ENCODE measurements at places on chromosomes 3 and 15.

GRCh38 chr3:175890066-175890465 is 1030.9 kb downstream of the NAALADL2 start:
- no peak for DNase-seq

DNA sequence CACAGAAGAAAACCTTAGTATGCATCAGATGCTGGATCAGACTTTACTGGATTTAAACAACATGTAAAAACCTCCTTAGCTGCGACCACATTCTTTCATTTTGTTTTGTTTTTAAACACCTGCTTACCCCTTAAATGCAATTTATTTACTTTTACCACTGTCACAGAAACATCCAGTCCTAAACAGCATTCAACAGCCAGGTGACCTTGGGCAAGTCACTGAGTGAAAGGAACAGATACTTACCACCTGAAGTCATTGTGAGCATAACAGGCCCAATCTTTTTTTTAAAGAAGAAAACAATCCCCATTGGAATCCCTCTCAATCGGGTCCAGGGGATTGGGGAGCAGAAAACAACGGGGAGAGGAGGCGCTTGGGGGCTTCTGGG is 390 bp downstream of the STARD5 start:
- DNase-seq, result no peak

DNA sequence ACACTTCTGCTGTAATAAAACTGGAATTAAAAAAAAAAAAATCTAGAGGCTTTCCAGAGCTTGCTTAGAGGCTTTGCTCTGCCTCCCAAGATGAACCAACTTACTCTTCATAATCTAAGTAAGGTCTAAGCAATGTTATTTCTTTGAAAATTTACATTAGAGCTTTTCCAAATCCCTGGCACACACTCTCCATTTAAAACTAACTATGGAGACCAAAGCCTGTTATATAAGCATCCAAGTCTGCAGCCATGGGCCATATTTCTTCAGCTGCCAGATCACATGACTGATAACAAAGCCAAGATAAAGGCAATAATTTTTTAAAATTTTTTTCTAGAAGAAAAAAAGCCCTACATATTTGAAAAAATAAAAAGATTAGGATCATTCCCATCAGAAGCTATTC is 55.0 kb upstream of the ARHGEF3 start:
- no peak for DNase-seq

- no peak for DNase-seq
Measured at GRCh38 chr3:151037746-151038477, 47.6 kb upstream of the MED12L start.

- no peak for DNase-seq
Measured at GRCh38 chr3:42853056-42853455, 22.6 kb downstream of the CYP8B1 start.

- DNase-seq, result no peak
Measured at GRCh38 chr15:74449095-74449494, 11.9 kb downstream of the UBL7 start.

GRCh38 chr3:108428586-108428985 is 81.8 kb downstream of the MYH15 start:
- no peak for DNase-seq

DNA sequence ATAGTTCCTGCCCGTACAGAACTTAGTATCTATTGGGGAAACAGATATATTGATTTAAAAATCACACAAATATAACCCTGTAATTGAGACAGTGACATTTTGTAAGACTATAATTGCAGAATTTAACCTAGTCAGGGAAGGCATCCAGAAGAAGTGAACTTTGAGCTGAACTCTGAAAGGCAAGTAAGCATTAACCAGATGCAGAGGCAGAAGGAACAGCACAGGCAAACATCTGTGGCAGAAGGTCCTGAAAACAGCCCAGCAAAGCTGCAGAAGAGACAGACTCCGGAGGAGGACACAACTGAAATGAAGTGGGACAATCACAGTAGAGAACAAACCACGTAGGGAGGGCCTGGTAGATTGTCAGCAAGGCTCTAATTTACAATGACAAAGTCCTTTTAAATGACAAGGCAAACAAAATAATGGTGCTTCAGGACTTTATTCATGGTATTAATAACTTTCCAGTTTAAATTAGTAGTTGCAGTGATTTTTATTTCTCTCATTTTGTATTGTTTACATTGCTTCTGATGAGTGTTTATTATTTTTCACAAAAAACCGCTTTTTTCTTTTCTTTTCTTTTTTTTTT is 14.5 kb downstream of the BCL2A1 start:
- DNase-seq, result no peak

DNA sequence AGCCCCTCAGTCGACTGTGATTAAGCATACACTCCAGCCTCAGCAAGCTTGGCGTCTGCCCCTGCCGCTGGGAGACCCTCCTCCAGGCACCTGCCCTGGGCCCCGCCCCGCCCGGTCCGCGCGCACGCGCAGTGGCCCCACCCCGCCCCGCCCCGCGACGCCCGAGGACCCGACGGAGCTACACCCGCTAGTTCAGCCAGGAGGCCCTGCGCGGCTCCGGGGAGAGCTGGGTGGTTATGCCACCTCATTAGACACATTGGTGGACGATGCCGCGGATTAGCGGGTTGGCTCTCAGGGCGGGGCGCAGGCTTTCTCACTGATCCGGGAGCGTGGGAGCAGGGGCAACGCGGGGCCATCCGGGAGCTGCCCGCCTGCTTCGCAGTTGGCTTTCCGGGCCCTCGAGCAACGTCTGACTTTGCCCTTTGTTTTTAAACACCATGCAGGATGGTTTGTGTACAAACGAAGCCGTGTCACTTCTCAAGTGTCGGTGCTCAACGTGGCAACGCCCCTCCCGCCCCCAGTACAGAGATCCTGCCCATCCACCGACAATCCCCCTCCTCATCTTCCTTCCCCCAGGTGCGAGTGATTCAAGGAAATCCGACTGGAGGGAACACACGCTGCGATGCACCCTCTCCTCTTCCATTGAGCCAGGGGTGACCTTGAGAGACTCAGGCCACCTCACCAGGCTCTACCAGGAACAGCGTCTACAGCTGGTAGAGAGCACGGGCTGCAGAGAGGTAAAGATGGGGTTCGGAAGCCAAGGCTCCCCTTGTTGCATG is 109.3 kb downstream of the SHQ1 start:
- peak; percentile 78 for DNase-seq

- DNase-seq, result no peak
Measured at GRCh38 chr15:66188464-66188863, 65.1 kb downstream of the MEGF11 start.

DNA sequence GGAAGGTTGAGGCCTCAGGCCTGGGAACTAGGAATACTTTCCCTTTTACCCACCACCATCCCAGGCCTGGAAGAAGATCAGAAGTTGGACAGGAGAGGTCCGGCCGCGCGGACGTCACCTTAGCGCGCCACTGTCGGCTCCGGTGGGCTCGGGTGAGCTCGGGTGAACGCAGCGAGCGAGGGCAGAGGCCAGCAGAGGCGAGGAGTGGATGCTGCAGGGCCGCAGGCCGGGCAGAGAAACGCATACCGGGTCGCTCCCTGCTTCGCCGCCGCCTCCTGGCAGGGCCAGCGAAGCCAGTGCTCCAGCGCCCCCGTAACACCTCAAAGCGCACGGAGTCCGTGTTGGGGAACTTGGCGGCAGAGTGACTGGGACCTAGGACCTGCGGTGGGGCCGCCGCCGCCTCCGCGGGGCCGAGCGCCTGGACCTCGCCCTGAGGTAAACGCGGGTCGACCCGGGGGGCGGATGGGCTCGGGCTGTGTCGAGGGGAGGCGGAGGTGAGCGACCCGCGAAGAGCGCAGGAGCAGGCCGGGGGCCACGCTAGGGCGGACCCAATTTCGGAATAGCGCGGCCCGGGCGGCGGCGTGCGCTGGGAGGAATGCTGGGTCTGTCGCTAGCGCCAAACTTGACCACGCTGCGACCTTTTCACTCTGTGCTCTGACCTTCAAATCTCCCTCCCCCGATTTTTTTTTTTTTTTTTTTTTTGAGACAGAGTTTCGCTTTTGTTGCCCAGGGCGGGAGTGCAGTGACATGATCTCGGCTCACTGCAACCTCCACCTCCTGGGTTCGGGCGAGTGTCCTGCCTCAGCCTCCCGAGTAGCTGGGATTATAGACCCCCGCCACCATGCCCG is 1.6 kb downstream of the CYP11A1 start:
- no peak for DNase-seq

DNA sequence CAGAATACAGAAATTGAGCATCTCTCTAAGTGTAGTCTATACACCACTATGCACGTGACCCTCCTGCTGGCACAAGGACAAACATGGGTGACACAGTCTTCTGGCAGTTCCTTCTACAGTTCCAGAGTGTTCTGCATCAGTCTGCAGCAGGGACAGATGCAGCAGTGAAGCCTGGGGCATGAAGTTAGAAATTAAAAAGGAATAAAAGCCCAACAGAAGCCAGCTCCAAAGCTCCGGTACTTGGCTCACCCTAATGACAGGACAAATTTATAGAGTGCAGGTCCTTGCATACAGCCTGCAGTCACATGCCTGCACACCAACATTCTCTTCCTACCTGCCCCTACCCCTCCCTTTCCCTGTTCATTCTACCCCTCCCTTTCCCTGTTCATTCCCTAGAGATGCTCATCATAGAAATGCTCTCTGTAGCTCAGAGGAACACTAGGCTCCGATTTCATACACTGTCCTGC is 15.0 kb downstream of the UACA start:
- no peak for DNase-seq

DNA sequence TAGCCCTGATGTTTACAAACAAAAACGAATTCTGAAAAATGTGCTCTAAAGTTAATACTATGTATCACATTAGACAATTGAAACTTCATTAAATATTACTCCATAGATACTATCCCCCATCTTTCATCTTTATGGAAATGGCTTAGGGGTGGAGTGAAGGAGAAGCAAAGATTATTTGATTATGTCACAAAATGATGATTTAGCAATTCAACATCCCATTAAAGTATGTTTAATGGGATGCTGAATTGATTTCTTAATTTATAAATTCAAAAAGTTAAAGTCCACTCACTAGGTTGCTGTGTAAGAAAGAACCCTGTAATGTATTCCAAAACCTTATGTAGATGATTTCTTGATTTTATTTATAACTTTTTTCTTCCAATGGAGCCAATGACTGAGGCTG is 201.1 kb downstream of the WDR72 start:
- no peak for DNase-seq

DNA sequence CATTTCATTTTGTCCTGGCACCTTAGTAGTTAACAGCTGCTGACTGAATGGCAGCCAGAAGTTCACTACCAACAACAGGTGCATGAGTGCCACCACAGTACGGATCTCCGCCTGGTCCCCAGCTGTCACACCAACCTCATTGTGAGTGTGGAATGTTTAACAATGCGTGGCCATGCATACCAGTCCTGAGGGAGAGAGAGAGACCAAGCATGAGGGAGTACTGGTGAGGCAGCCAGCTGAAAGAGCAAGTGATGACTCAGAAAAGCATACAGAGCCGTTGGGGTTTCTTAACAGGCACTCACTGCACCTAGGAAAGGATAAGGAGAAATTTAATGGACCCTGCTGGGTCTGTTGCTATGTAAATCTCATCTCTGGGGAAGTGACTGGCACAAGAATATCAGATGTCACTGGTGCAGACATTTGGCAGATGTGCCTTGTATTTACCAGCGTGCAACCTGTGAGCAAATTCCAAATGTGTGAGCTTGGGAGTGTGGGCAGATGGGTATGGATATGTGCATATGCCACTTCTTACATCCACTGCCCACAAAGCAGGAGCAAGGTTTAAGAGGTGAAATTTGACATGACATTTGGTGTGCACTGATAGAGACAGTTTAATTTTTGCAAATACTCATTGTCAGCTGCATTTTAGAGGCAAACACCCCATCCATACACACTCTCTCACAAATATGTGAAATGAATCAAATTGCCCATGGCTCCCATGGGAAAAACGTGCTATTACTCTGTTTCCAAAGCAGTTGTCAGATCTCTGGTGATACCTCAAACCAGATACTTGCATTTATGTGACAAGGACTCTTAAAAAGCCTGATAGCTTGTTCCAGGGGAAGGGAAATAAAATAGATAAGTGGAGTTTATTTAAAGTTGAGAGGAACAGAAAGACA is 245.2 kb upstream of the ARPP21 start:
- DNase-seq, result no peak

- DNase-seq, result no peak
Measured at GRCh38 chr15:35118960-35119359, 33.9 kb upstream of the NANOGP8 start.

DNA sequence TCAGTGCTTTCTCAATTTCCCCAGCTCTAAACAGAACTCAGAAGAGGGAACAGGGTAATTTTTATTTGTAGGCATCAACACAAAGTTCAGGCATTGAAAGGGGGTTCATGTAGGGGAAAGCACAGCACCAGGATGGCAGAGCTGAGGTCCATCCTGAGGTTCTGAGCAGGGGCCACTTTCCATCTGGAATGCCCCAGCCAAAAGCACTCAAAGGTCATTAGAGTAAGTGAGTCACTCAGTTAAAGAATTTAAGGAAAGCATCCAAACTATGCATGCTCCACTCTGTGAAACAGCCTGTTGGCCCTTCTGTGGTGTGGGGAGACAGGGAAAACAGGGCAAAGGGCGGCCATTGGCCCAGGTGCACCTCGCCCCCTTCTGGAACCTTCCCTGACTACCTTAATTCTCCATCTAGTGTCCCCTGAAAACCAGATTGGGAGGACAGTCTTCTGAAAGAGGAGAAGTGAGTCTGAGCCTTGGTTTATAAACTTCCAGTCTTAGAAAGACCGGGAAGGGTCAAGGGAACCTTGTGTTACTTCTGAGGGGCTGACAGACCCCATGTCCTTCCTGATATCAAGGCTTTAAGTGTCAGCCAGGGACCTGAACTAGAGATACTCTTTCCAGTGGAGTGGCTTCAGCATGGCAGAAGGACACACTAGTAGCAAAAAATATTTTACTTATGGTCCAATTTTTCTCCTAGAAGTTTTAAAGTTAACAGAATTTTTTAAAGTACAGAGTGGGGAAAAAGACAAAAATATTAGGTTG is 133.3 kb downstream of the MYLK start:
- DNase-seq, result no peak

GRCh38 chr3:124351430-124352148 is 359.7 kb upstream of the ROPN1 start:
- DNase-seq, result no peak

GRCh38 chr15:69538379-69538778 is 85.8 kb downstream of the RPLP1 start:
- no peak for DNase-seq

GRCh38 chr3:134749802-134750553 is 45.1 kb upstream of the EPHB1 start:
- no peak for DNase-seq

DNA sequence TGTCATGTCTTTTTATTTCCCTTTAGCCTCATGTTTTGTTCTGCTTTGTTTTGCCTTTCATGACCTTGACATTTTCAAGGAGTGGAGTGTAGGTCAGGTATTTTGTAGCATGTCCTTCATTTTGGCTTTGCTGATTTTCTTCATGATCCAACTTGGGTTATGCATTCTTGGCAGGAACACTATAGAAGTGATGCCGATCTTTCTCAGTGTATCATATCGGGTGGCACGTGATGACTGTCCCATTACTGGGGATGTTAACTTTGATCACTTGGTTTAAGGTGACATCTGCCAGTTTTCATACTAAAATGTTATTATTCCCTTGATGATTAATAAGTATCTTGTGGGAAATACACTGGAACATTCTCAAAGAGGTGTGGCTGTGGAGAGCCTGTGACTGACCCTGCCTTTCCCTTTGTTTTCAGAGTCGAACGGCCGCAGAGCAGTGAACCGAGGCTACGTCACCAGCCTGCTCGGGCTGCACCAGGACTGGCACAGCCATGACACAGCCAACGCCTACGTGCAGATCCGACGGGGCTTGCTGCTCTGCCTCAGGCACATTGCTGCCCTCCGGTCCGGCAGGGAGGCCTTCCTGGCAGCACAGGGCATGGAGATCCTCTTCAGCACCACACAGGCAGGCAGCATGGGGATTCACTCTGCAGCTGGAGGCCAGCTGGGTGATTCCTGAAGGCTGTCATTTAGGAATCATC is 167.7 kb downstream of the AGBL1 start:
- no peak for DNase-seq

GRCh38 chr3:31096661-31097395 is 202.4 kb upstream of the GADL1 start:
- no peak for DNase-seq

Measured in CD4-positive, alpha-beta memory T cell (primary cell).